ENCODE measurements at places on chromosomes 11 and 22.
A peak's percentile ranks its signal among the peaks of the same experiment; 100 is the strongest.

DNA sequence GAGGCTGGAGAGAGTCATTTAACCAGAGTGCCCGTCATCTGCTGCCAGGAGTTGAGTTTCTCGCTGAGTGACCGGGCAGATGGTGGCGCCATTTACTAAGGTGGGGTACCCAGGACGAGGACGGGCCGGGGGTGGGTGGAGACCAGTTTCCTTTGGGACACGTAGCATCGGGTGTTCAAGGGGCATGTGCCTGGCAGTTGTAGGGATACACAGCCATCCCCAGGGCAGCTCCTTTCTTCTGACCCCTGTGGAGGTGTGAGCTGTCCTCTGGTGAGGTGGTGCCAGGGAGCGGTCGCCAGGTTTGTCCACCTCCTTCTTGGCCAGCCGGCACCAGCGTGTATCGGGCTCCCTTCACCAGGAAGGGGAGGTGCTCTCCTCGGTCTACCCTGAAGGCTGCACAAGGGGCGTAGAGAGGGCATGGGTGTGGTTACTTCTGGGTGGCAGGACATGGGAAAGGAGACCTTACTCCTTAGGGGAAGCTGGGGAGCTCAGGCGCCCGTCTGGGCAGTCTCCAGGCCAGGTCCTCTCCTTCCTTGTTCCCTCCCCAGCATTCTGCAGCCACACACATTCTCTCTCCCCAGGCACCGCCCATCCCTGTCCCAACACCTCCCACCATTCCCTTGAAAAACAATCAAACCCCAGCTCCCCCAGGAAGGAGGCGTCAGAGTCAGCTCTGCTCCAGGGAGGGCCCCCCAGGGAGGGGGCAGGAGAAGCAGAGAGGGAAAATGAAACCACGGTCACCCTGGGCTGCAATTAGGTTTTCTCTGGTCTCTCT lies 10.3 kb upstream of the MB start:
- DNase-seq: peak; percentile 39

DNA sequence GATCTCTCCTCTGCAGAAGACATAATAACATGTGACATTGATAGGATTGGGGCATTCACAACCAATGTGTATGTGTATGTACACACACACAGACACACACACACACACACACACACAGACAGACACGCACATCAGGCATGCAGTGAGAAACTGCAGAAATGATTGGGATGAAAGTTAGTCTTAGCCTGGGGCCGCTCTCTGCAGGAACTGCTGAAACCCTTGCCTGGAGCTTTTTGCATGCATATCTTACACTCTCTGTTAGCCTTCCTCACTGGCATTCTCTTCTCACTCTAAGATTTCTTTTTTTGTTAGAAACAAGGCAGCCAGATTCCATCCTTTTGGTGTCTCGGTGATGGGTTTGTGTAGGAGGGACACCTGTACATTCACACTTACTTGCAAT lies 337.9 kb downstream of the NELL1 start:
- DNase-seq: no peak

- no peak for DNase-seq
These were observed 38.0 kb downstream of the MYH9 start for GRCh38 chr22:36349726-36350125.

GRCh38 chr11:104618954-104619353 lies 279.3 kb downstream of the CASP12 start:
- DNase-seq: no peak

DNA sequence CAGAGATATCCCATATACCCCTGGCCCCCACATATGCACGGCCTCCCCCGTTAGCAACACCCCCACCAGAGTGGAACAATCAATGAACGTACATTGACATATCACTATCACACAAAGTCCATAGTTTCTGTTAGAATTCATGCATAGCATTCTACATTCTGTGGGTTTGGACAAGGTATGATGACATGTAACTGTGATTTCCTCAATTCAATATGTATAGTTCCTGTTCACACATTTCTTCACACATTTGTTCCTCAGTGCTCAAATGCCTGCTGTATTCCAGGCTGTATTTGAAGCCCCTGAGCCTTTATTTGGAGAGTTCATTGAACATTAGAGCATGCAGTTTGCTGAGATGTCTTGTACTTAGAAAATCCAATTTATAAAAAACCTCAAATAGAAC lies 69.9 kb downstream of the PTPRJ start:
- DNase-seq: no peak

GRCh38 chr11:7576726-7577290 lies 63.0 kb downstream of the PPFIBP2 start:
- no peak for DNase-seq

DNA sequence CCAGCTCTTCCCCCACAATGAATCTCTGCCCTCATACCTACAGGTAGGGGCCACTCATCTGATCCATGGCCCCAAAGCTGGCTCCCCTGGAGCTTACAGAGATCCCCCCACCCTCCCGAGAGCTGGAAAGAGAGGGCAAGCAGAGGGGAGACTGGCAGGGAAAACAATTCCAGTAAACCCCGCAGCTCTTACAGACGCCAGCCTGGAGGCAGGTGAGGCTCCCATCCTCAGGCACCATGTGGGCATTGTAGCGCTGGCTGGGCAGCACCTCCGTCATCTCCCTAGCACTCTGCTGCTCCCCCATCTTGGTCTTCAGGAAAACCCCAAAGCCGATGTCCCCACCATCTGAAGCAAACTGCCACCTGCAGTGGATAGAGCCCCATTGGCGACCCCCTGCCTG lies 14.1 kb downstream of the SEC14L4 start:
- DNase-seq: no peak

- no peak for DNase-seq
These were observed 14.1 kb downstream of the TMEM123 start for GRCh38 chr11:102438311-102439062.

DNA sequence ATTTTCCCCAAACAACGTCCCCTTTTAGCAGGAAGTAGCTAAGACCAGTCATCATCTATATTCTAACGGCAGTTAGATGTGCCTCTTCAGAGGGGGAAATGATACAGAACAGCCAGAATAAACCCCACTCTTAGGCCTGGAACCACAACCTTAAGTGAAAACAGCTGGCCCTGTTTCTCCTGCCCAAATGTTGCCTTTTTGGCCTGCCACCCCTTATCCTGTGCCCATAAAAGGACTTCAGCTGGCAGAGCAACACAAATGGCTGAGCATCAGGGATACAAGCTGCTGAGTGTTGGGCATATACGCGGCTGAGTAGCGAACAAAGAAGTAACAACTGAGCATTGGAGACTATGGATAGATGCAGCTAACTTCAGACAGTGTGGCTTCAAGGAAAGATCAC lies 1491.4 kb downstream of the LRRC4C start:
- no peak for DNase-seq

- DNase-seq: no peak
These were observed 230.8 kb downstream of the CTTN start for GRCh38 chr11:70628855-70629844.

DNA sequence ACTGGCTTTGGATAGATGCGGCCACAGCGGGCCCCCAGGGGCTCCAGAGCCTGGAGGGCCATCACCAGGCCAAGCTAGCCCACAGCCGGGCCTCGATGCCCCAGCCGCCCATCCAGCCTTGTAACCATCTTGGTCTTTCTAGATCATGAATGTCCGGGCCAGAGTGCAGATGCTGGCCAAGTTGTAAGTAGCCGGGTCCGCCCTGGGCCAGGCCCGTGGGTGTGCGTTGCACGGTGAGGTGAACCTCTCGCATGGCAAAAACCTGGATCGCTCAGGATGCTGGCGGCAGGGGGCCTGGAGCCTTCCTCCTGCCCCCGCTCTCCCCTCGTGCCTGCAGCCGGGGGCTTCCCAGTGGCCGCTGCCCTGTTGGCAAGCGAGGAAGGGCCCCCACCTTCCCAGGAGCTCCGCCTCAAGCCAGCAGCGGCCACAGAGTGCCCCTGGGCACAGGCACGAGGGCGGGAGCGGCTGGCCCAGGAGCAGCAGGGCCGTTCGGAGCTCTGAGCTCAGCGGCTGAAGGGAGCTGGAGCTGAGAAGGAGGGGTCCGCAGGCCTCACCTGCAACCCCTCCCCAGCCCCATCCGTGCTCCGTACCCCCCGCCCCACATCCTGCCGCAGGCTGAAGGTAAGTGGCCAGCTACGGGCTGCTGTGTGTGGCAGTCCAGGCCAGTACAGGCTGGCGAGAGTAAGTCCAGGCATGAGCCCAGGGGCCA lies 10.9 kb upstream of the MRPL23 start:
- DNase-seq: no peak

GRCh38 chr22:27476318-27476717 lies 325.2 kb downstream of the MN1 start:
- no peak for DNase-seq

DNA sequence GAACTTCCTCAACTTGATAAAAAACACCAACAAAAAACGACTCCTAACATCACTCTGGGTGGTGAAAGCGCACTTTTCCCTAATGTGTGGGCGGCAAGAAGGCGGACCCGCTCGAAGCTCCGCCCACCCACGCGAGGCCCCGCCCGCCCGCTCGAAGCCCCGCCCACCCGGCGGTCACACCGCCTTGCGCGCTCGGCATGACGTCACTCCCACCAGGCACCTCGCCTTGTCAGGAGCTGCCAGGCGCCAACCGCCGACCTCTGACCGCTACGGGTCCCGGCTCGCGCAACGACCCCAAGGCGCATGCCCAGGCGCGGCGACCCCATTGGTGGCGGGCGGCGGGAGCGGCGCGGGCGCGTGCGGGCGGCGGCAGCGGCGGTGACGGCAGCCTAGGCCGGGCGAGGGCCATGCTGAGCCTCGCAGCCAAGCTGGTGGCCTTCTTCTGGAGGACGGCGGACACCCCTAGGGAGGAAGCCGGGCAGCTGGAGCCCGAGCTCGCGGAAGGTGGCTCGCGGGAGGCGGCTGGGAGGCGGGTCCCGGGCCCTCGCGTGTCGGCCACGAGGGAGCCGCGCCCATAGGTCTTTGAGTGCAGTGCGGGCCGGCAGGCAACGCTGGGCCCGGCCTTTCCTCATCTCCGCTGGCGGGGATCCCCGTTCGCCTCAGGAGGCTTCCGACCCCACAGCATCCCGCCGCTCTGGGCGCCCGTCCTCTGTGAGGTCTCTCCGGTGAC lies at the start of gene MOV10L1:
Gene MOV10L1 (plus strand): TSS at position 325 of the 730 bp plus-strand sequence. CDS start 83 bp downstream, at position 408.
- no peak for DNase-seq

DNA sequence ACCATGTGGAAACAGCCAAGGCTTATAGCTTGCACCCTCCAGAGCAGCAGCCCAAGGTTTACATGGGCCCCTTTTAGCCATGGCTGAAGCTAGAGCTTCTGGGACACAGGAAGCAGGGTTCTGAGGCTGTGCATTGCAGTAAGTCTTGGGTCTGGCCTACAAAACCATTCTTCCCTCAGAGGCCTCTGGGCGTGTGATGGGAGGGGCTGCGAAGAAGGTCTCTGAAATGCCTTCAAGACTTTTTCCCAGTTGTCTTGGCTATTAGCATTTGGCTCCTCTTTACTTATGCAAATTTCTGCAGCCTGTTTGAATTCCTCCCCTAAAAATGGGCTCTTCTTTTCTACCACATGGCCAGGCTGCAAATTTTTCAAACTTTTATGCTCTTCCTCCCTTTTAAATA lies 109.5 kb downstream of the BBOX1 start:
- no peak for DNase-seq

- peak; percentile 31 for DNase-seq
These were observed 152.8 kb downstream of the CHST1 start for GRCh38 chr11:45512471-45513148.

DNA sequence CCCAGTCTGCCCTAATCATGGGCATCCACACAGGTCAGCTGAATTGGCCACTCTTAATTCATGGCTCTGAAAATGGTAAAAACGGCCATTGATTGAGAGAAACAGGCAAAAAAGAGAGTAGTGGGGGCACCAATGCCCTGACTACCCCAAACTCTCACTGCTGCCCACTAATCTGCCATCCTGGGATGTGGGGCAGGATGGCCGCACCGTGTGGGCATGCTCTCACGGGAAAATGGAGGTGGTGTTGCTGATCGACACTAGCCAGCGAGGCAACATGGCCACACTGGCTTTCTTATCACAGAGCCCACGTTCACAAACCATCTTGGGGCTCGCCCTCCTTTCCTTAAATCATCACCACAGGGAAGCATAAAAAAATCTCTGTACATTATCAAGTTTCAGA lies 11.2 kb upstream of the TUB start:
- DNase-seq: no peak

GRCh38 chr11:48099916-48100446 lies 116.6 kb upstream of the OR4B1 start:
- DNase-seq: no peak

DNA sequence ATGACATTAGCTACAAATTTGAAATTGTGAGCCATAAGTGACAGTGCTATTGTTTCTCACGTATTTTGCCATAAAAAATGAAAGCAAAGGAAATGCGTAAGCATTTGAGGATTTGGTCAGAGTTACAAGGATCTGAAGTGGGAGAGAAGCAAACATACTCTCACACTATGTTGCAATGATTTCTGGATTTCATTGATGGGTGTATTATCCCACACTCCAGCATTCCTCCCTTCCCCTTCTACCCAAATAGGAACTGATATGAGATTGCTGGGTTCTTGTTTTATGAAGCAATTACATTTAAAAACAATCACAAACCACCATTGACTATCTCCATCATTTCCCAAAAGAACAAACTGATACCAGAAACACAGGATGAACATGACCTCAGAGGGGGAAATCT lies 314.0 kb upstream of the CTSC start:
- DNase-seq: no peak

- no peak for DNase-seq
These were observed 249.3 kb downstream of the KIRREL3 start for GRCh38 chr11:126751242-126751641.

GRCh38 chr11:119651802-119652584 lies 77.0 kb downstream of the NECTIN1 start:
- DNase-seq: no peak

- no peak for DNase-seq
These were observed 74.2 kb upstream of the ZBED5 start for GRCh38 chr11:10931761-10932670.

GRCh38 chr11:124493016-124493655 lies 47.6 kb upstream of the OR8B8 start:
- no peak for DNase-seq

GRCh38 chr11:18633256-18634139 lies 644 bp downstream of the SPTY2D1 start:
- DNase-seq: no peak

GRCh38 chr22:50285568-50286229 lies 15.5 kb upstream of the MAPK11 start:
- no peak for DNase-seq

GRCh38 chr11:92751594-92751993 lies 217.9 kb upstream of the MTNR1B start:
- peak; percentile 21 for DNase-seq

GRCh38 chr11:7376386-7376785 lies 108.9 kb upstream of the OLFML1 start:
- no peak for DNase-seq
